ENCODE measurements at places on chromosomes 7 and 10. TPM values are rescaled to one million over a fixed set of nuclear protein-coding genes. Genes with fewer than 3 reads are reported as not detected.

EVX1 gene
- polyA plus RNA-seq: not detected

NEUROD6 gene
- not detected for polyA plus RNA-seq

LIPJ gene
- not detected for polyA plus RNA-seq

FGF8 gene
- polyA plus RNA-seq: not detected

PLAC9 gene
- polyA plus RNA-seq: 72.6 TPM

ELFN1 gene
- not detected for polyA plus RNA-seq

C10orf67 gene
- polyA plus RNA-seq: not detected

SHTN1 gene
- polyA plus RNA-seq: 4.9 TPM

MSMB gene
- not detected for polyA plus RNA-seq

PPIF gene
- polyA plus RNA-seq: 11.1 TPM

IFIT1B gene
- not detected for polyA plus RNA-seq

RPEL1 gene
- not detected for polyA plus RNA-seq
